ENCODE measurements at places on chromosomes 7 and 10. TPM values are rescaled to one million over a fixed set of nuclear protein-coding genes. Genes with fewer than 3 reads are reported as not detected.

- ATAC-seq: no peak
Measured at GRCh38 chr10:69968830-69969229, 83.8 kb upstream of the MACROH2A2 start.

DNA sequence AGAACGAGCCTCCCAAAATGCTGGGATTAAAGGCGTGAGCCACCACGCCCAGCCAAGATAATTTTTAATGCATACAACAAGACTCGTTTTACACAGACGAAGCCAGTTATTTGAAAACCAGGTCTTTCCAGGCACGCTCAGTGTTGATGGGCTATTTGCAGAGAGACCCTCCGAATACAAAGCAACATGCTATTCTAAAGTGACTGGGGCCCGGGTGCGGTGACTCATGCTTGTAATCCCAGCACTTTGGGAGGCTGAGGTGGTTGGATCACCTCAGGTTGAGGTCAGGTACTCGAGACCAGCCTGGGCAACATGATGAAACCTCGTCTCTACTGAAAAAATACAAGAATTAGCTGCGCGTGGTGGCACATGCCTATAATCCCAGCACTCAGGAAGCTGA lies 795 bp upstream of the AZGP1 start:
- no peak for ATAC-seq

The CADPS2 gene
- total RNA-seq: 1.4 TPM

The CXCL12 gene
- total RNA-seq: 1.2 TPM

DNA sequence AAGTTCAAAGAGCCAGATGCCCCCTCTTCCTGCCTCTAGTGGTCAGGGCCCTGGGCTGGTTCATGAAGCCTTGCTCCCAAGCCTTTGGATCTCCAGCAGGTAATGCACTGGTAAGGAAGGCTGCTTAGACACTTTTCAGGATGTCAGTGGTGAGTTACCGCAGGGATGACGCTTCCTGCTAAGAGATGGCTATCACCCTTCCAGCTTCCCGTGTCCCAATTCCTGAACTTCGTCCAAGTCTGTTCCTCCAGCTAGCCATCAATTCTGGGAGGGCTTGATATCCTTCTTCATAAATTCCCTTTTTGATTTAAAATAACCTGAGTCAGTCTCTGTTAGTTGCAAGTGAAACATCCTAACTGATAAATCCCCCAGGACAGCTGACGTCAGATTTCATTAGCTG lies 221.2 kb downstream of the PLXNA4 start:
- ATAC-seq: no peak

The SPDYE6 gene
- 8.2 TPM for total RNA-seq

The EGR2 gene
- 0.41 TPM for total RNA-seq

The WNT8B gene
- total RNA-seq: 0.43 TPM

DNA sequence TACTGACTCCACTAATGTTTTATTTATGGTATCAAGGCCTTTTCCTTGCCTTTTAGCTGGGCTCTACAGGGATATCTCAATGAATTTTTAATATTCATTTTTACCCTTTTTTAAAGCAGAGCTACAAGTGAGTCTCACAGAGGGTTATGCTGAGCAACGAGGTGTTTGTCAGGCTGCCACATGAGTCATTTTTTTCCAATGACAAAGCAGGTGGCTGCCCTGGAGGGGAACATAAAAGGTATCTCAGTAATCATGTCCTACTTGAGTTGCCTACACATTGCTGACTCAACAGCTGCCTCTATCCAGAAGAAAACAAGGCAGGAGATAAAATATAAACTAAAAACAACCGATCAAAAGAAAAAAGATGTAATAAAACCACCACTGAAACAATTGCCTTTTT lies 1004.9 kb upstream of the POT1 start:
- no peak for ATAC-seq

DNA sequence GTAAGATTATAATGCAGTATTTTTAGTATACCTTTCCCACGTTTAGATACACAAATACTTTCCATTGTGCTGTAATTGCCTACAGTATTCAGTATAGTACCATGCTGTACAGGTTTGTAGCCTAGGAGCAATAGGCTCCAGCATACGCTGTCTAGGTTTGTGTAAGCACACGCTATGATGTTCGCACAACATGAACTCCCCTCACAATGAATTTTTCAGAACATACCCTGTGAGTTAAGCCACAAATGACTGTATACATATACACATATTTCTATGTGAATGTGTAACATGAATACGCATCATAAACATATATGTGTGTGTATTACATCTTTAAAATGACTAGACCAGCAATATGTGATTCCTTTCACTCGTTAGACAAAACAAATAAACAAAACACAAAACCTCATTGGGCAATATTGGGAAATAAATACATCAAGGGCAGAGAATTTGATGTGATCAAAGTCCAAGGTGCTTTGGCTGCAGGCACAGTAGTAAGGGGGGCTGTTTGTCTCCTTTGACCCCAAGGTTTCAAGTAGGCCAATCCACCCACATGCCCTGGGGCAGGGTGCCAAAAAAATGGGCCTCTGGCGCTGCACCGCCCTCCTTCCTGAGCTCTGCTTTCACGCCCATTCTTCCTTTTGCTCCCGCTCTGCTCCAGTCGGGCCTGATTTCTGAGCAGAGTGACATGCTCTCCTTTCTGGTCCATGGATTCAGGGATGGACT lies 33.9 kb downstream of the CHN2 start:
- ATAC-seq: no peak

The PNLIPRP1 gene
- total RNA-seq: 2.0 TPM

GRCh38 chr7:84477786-84478478 lies 283.3 kb upstream of the SEMA3A start:
- no peak for ATAC-seq

DNA sequence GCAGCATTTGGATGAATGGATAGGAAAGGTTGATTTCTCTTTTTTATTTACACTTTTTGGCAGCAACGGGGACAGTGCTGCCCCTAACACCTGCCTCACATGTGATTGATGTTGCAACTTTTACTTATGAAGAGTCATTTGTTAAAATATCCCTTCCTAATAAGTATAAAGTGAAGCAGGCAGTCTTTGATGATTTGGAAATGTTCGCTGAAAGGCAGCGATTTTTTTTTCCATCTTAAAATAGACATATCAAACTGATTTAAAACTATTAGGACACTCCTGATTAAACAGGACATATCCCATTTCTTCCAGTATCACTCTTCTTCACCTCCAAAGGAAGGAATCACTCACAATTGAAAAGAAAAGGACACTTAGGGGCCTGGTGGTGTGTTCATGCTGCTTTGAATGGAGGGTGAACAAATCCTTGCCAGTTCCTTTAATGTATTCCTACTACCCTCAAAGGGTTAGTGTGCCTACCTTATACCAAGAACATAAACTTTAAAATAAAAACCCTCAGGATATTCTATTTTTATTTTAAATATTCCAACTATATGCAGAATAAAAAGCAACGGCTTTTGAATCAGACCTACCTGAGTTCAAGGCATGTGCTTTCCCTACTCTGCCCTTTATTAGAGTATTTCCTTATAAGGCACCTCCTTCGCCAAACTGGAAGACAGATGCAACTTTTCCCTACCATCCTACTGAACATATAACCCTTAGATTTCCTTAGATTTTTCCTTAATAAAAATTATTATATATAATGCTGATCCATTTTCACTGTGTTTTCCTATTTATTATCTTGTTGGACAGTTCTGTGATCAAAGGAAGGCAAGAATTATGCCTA lies 1.1 kb downstream of the ADK start:
- ATAC-seq: no peak
